ENCODE measurements at places on chromosomes 3 and 15. TPM values are rescaled to one million over a fixed set of nuclear protein-coding genes. Genes with fewer than 3 reads are reported as not detected.

The MINAR1 gene
- 0.67 TPM for total RNA-seq

The CYP8B1 gene
- total RNA-seq, result not detected

GRCh38 chr3:40185029-40185695 is 124.3 kb upstream of the EIF1B start:
- peaks cover 11% of the 10 kb centered on the region for H3K4me1 ChIP-seq
- H3K27ac ChIP-seq, result no peak overlapping the region
- H3K4me3 ChIP-seq, result no peak overlapping the region
- H3K36me3 ChIP-seq, result no peaks in the 10 kb centered on the region
- DNase-seq, result no peak

GRCh38 chr3:14801031-14801430 is 17.7 kb upstream of the FGD5 start:
- no peaks in the 10 kb centered on the region for H3K4me1 ChIP-seq
- DNase-seq, result no peak
- no peaks in the 10 kb centered on the region for H3K27me3 ChIP-seq
- no peak overlapping the region for H3K4me3 ChIP-seq
- no peaks in the 10 kb centered on the region for H3K36me3 ChIP-seq

- H3K27ac ChIP-seq, result no peak overlapping the region
- no peaks in the 10 kb centered on the region for H3K36me3 ChIP-seq
- H3K4me1 ChIP-seq, result no peaks in the 10 kb centered on the region
- H3K4me3 ChIP-seq, result no peak overlapping the region
Observed at GRCh38 chr15:80850941-80851451, 71.8 kb downstream of the CEMIP start.

DNA sequence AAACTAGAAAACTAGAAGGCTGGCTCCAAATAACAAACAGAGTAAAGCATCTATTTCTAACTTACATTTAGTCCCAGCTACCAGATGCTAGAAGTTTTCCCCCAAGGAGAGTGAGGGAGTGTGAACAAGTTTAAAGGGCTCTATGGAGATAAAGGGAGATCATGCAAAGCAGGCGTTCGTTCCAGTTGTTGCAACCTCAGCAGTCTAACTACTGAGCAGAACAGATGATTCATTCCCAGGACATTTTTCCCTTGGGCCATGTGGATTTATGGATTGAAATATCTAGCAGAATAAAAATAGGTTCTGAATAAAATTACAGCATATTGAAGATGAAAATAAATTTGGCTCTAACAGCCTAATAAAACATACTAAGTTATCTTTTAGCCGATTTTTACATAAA is 154.8 kb upstream of the TTC14 start:
- no peak overlapping the region for H3K27ac ChIP-seq
- no peaks in the 10 kb centered on the region for H3K36me3 ChIP-seq
- H3K27me3 ChIP-seq, result no peaks in the 10 kb centered on the region
- no peak overlapping the region for H3K4me3 ChIP-seq

The ACKR2 gene
- 5.6 TPM for total RNA-seq
